ENCODE measurements at places on chromosomes 16 and 17. TPM values are rescaled to one million over a fixed set of nuclear protein-coding genes. Genes with fewer than 3 reads are reported as not detected.

The AGRP gene
- total RNA-seq, result not detected

The ATP2C2 gene
- total RNA-seq, result not detected

DNA sequence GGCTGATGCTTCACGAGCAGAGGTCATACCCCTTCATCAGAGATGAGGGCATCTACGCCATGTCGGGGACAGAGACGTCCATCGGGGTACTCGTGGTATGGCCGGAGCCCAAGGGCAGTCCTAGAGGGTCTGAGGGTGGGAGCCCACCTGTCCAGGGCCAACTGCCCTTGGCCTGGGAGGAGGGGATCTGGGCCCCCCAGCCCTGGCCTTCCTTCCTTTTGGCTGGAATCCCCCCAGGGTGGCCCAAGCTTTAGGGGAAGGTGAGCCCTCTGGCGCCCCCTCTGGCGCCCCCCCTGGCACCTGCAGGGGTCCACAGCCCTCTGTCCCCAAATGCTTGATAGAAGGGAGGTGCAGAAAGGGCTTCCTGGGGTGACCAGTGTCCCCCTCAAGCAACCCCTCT is 69.3 kb downstream of the SCNN1B start:
- H3K4me1 ChIP-seq, result no peaks in the 10 kb centered on the region
- H3K27ac ChIP-seq, result no peak overlapping the region
- DNase-seq, result no peak
- peaks cover 8% of the 10 kb centered on the region for H3K27me3 ChIP-seq

The HIC1 gene
- 1.5 TPM for total RNA-seq

The SHBG gene
- not detected for total RNA-seq

The RNF43 gene
- 1.2 TPM for total RNA-seq

DNA sequence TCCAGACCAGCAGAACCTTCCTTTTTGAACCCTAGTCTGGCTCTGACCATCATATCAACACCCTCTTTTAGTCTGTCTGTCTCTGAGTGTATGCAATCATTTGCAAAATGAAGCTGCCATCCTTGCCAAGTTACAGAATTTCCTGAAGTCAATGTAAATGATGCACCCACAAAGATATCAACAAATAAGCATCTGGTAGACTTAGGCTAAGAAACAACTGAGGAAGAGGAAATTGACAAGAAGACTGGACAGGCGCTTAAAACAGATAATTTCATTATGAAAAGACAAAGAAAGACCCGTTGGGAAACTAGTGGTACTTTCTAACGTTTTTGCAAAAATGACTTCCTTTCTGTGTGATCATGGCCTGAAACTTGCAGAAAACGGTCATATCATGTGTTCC is 24.7 kb upstream of the CIITA start:
- H3K4me1 ChIP-seq, result peaks cover 11% of the 10 kb centered on the region
- H3K27ac ChIP-seq, result no peak overlapping the region
- peaks cover 15% of the 10 kb centered on the region for H3K27me3 ChIP-seq
- H3K36me3 ChIP-seq, result no peaks in the 10 kb centered on the region
